ENCODE measurements at places on chromosomes 6 and 20.

DNA sequence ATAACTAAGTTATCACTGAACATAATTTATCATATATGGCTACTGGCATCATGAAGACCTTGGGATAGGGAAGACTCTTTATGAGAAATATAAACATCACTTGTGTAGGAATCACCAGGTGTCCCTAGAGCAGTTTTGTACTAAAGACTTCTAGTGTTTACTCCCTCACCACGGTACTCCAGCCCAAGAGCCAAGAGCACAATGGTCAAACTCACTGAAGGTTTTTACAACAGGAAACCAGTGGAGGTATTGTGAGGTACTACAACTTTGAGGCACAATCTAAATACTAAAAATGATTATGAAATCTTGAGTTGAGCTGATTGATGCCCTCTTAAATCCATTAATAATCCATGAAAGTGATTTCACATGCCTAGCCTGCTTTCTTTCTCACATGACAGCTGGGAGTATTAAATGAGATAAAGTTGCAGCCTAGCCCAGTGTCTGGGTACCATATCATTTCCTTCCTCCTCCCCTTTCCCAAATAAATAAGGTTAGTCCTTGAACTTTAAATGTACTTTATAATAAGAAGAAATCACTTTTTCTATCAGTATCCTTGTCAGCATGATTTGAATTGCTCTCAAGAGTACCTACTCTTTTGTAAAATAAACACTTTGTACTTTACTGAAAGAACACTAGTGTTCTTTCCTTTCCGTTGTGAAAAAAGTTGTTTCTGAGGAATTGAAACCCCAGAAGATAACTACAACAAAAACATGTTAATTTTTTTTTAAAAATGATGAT, 26.5 kb downstream of the GLO1 start:
- no peak for DNase-seq

DNA sequence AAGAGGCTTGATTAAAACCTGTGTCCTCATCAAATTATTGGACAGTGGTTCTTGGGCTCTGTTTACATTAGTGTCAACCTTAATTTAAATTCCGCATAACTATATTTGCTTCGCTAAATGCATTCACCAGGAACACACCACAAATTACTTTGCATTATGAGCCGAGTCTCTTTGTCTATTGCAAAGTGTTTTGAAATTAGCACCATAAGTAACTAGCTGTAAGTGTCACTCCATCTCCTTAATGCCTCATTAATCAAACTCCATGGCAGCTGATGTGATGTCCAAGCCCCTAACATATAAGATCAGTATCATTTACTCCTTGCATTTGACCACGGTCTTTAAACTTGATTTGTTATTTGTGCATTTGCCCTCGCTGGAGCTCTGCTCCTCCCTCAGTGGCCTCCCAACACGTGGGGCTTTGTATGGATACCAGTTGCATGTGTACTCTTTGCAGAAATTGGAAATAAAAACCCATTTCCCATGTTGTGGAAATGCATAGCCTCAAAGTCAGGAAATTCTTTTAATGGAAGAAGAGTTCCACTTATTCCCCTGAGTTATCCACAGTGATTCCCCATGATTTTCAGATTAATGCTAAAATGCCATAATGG, 24.6 kb downstream of the FOXA2 start:
- DNase-seq, result no peak

GRCh38 chr20:36435592-36436541, 105.5 kb upstream of the MYL9 start:
- peak; percentile 60 for DNase-seq

- no peak for DNase-seq
Measured at GRCh38 chr6:134928151-134928900, 21.6 kb downstream of the ALDH8A1 start.

DNA sequence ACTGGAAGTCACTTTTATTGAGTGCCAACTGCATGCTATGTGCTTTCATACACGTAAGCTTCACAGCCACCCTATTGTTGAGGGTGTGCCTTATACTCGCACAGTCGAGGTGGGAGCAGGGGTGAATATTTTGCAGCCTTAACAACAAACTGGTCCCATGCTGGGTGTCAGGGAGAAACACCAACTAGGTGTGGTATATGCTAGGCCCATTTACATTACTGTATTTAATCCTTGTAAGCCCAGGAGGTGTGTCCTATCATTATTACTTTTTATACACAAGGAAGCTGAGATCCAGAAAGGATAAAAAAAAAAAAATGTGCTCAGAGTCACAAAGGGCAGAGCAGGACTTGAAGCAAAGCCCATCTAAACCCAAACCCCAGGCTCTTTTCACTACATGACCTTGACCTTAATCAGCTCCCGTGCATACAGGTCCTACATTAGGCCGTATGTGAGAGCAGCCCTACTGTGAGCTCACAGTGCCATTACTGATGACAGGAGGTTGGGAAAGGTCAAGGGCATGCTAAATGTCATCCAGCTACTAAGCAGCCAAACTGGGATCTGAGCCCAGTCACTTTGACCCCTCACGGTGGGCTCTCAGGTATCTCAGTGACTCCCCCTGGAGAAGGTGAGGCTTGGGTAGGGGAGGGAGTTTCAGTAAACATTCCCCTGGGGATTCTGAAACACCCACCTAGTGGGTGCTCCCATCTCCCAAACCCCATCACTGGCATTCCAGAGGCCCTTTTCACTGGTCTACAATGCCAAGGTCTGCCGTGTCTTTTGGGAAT, 61.7 kb downstream of the BFSP1 start:
- no peak for DNase-seq

DNA sequence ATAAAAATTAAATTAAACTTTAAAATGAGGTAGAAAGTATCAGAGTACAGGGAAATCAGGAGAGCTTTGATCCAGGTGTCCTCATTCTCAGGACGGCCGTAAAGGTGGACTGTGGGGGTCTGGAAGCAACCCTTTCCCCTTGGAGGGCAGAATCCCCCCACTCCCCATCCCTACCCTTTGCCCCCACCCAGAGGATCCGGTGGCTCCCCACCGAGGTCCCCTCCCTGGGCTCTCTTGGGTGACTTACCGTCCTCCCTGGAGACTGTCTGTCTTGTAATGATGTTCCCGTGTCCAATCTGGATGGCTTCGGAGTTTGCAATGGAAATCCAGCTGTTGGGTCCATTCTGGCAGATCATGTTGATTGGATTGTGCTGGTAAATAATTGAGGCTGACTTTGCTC, 7.3 kb downstream of the ZBP1 start:
- DNase-seq, result no peak

DNA sequence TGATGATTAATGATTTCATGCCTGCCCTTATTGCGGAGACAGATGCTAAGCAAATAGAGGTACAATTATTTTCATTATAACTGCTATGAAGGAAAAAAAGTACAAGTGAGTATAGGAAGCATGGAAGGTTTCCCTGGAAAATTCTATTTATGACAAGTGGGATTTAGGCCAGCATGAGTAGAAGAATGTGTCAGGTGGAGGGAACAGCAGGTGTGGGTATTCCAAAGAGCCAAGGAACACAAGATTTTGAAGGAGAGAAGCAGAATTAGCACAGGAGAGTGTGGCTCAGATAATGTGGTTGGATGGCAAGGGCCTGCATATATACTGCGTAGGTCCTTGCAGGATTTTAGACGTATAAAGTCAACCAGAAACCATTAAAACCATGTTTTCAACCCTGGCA, 11.4 kb downstream of the PLCB1 start:
- no peak for DNase-seq

- no peak for DNase-seq
Measured at GRCh38 chr6:101626269-101626668, 232.8 kb downstream of the GRIK2 start.

DNA sequence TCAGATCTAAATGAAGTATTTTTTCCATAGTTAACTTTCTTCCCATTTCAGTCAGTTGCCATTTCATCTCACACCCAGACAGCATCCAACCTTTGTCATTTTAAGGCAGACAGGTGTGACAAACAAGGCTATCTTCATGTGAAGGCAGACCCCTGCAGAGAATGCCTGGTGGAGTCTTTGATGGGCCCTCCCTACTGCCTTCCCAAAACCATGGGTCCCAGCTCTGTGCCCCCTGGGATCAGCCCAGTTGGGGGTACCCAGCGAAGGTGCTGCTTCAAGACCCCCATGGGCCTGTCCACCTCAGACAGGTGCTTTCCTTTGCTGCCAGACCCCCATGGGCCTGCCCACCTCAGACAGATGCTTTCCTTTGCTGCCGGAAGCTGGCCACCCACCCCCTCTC, 28.3 kb upstream of the ID1 start:
- DNase-seq, result no peak

DNA sequence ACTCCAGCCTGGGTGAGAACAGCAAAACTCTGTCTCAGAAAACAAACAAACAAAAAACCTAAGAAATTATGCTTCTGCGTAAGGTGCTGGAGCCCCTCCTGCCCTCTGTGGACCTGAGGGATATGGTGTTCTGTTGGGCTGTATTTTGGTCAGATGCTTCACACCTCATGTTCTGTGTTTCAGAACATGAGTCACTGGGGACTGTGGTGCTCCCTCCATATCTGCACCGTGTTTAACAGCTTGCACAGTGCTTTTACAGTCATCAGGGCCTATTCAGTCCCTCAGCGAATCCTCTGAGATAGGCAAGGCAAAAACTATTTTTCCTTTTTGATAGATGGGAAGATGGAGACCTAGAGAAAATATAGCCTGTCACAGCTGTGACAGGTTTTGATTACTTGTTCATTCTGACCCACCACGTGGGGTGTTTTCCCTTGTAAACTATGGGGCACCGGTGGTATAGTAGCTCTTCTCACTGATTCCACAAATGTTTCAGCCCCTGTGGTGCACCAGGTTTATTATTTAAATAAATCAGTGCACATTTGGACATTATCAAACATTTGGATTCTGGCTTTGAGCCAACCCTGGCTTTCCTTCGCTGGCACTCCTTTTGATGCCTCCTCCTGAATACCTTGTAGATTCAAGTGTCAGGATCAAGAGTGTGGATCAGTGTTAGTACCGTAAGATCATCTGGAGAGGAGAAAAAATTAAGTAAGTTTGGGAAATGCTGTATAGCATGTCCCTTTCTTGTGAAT, 9.6 kb downstream of the TTPAL start:
- DNase-seq, result no peak

- no peak for DNase-seq
Measured at GRCh38 chr6:23413327-23414050, 712.5 kb upstream of the NRSN1 start.

GRCh38 chr20:60142587-60142986, 184.4 kb downstream of the CDH26 start:
- no peak for DNase-seq

DNA sequence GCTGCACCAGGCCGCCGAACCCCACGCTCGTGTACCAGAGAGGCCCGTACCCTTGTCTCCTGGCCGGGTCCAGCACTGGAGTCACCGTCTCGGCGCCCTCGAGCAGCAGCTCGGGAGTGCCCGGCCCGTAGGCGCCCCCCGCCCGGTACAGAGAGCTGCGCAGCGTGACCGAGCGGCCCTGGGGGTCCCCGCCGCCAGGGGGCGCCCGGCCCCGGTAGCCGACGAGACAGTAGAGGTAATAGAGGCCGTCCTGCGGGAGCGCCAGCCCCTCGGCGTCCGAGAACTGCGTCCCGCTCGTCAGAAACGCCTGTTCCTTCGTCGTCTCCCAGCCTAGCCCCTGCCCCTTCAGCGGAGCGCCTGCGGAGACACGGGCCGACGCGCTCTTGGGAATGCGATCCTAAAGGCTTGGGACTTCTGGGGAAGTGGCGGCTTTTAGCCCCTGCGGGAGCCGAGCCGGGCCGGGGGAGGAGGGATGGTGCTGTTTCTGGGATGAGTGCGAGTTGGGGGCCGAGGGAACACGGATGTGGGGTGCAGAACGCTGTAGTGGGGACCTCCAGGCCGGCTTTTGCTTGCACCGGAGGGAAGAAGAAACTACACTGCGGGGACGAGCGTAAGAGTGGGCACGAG, 1.3 kb downstream of the LTB start:
- DNase-seq, result peak; percentile 91

GRCh38 chr6:7154341-7155139, 46.8 kb downstream of the RREB1 start:
- no peak for DNase-seq

- no peak for DNase-seq
Measured at GRCh38 chr20:19502169-19502568, 255.9 kb upstream of the RIN2 start.

DNA sequence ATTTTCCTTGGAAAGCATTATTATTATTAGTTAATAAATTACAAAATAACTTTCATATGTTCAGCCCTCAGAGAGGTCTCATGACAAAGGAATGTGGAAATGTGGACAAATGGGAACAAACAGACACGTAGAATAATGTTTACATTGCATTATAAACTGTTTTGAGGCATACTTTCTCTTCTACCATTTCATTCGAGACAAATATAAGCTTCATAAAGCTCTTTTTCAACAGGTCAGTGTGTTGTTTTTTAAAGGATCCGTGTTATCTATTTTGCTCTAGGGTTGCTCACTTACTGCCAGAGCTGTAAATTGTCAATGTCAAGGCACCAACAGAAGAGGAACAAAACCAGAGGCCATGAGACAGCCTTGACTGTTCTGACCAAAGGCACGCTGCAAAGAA, 256.8 kb downstream of the PHACTR1 start:
- DNase-seq, result no peak

DNA sequence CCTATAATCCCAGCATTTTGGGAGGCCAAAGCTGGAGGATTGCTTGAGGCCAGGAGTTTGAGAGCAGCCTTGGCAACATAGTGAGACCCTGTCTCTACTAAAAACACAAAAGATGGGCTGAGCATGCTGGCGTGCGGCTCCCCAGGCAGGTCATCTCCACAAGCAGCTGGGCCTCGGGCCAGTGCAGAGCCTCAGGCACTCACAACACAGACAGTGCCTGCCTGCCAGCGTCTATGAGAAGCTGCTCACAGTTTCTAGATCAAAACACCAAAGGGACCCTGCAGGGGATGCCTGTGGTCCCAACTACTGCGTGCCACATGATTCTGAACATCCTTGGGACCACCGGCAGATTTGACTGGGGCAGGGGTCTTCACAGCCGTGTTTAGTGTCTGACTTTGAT, 59.4 kb downstream of the GINS1 start:
- no peak for DNase-seq

- DNase-seq, result peak; percentile 55
Measured at GRCh38 chr6:88725111-88725975, 238.1 kb downstream of the RNGTT start.

DNA sequence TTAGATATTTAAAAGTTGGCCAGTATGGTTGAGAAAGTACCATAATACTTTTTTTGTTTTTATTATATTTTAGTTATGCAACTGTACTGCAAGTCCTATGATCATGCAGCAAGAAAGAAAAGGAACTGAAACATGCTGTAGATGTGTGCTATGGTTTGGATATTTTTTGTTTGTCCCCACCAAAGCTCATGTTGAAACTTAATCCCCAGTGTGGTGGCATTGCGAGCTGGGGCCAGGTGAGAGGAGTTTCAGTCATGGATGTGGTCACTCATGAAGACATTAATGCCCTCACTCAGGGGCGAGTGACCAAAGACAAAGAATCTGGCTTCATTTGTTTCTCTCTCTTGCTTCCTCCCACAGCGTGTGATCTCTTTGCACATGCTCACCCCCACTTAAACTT, 393.9 kb downstream of the PAX1 start:
- DNase-seq, result no peak

- no peak for DNase-seq
Measured at GRCh38 chr6:79802657-79803300, 144.6 kb downstream of the ELOVL4 start.

- no peak for DNase-seq
Measured at GRCh38 chr6:42616716-42617115, 52.9 kb downstream of the UBR2 start.

Data from neural crest cell (in vitro differentiated cells).